ENCODE measurements at places on chromosomes 1 and 21.
A peak's percentile ranks its signal among the peaks of the same experiment; 100 is the strongest.

DNA sequence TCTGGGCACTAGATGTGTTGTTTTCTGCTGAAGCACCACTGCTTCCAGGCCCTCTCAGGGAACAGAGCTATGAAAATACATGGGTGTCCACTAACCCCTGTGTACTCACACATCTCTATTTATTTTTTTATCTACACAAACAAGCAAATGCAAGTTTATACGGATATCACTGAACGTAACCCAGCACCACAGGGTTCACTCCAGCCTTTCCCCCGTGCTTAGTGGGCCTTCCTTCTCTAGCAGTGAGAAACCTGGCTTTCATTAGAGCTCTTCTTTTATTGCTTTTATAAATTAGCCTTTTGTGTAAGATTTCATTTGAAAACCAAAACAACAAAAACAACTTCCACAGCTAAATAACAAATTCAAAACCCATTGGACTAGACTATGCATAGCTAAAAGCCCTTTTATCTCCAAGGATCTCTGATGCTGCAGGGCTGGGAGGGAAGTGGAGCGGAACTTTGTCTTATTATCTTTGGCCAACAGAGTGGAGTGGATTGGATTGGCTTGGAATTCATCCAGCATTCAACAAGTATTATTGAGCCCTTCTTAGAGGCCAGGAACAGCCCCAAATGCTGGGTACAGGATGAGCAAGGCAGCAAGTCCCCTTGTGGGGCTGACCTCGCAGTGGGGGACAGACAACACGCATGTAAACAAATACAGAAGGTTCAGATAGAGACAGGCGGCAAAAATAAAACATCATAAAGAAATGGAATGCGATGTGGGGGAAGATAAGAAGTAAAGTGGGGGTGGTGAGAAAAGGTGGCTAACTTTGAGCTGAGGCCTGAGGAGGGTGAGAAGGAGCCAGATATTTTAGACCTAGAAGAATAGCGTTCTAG, 371.8 kb upstream of the POU3F1 start:
- no peak for DNase-seq

- DNase-seq: peak; percentile 86
These were observed 46.8 kb upstream of the A3GALT2 start for GRCh38 chr1:33367485-33368405.

GRCh38 chr1:36606641-36607262, 124.0 kb upstream of the CSF3R start:
- no peak for DNase-seq

DNA sequence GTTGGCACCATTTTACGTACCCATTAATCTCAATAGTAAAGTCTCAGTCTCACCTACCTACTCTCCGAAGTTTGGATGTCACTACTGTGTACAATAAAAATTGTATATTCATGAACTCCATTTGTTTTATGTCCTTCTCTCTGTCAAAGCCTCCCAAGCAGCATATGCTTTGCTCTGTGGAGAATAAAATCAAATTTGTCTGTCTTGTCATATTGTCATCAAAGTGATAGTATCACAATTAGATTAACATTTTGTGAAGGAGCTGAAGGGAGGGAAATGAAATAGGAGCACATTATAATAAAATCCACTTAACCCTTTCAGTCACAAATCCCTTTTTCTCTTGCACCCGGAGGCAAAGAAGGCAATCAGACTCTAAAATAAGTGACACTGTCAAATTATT, 177.1 kb upstream of the RRP15 start:
- no peak for DNase-seq

- DNase-seq: no peak
These were observed 65.6 kb downstream of the UCHL5 start for GRCh38 chr1:192993426-192994085.

DNA sequence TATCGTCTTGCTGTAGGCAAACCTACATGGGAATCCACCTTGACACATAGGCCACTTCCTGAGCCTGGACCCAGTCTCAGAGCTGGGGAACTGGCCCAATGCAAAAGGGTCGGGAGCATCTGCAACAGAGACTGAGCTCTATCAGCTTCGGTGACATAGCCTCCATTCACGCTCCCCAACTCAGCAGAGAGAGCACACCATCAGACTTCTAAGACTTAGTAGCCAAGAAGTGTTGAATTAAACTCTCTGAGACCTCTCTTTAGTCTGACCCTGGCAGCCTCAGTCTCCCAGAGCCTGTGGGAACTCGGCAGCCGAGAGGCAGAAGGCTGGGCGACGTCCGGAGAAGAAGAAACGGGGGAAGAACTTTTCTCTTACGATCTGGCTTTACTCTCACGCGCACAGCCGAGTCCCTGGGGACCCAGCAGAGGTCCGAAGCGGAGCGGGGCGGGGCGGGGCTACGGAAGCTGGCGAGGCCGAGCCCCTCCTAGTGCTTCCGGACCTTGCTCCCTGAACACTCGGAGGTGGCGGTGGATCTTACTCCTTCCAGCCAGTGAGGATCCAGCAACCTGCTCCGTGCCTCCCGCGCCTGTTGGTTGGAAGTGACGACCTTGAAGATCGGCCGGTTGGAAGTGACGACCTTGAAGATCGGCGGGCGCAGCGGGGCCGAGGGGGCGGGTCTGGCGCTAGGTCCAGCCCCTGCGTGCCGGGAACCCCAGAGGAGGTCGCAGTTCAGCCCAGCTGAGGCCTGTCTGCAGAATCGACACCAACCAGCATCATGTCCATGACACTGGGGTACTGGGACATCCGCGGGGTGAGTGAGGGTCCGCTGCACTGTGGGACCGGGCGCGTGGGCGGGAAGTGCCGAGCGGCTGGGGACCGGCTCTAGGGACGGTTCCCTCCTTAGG, at the start of gene GSTM4:
Gene GSTM4, plus strand, starts transcription at position 485 of the 905 bp plus-strand sequence. Its CDS starts 291 bp downstream, at position 776.
- peak; percentile 42 for DNase-seq

DNA sequence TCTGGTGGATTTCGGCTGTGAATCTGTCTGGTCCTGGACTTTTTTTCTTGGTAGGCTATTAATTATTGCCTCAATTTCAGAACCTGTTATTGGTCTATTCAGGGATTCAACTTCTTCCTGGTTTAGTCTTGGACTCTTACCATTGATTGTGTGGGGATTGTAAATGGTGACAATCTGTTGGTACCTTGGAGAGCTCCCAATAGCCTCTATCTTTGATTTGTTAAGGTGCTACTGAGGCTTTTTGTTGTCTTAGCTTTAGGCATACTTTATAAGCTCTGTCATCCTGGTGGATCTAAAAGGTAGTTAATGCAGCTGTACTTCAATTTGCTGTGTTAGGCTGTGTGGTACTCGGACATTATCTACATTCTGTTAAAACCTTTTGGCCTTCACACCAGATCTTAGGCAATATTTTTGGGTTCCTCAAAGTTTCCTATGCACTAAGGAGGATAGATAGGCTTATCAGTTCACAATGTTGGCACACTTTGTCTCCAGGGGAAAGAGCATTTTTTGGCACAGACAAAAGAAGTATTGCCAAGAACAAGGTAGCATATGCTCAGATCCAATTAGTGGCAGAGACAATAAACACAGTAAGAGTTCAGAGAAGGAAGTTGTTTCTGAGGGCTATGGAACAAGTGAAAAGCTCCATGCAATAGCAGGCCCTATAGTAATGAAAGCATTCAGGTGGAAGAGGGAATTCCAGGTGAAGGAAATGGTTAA, 230.4 kb downstream of the PDE4B start:
- no peak for DNase-seq

DNA sequence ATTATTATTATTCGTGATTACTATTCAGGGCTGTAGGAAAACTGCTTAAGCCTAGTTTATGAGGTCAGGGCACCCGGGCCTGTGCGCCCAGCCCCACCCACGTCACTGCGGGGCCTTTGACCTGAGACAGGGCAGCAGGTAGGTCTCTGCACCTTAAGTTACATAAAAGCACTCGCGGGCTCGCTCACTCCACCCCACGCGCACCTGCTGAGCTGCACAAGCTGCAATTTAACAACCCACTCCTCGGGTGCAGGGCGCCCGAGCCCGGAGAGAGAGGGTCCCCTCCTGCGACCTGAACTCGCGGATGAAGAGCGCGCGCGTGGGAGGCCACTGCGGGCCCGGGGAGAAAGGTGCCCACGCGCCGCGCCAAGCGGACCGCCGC, 477 bp downstream of the ICMT start:
- peak; percentile 21 for DNase-seq

- DNase-seq: no peak
These were observed 74.6 kb downstream of the DNTTIP2 start for GRCh38 chr1:93804412-93804811.

DNA sequence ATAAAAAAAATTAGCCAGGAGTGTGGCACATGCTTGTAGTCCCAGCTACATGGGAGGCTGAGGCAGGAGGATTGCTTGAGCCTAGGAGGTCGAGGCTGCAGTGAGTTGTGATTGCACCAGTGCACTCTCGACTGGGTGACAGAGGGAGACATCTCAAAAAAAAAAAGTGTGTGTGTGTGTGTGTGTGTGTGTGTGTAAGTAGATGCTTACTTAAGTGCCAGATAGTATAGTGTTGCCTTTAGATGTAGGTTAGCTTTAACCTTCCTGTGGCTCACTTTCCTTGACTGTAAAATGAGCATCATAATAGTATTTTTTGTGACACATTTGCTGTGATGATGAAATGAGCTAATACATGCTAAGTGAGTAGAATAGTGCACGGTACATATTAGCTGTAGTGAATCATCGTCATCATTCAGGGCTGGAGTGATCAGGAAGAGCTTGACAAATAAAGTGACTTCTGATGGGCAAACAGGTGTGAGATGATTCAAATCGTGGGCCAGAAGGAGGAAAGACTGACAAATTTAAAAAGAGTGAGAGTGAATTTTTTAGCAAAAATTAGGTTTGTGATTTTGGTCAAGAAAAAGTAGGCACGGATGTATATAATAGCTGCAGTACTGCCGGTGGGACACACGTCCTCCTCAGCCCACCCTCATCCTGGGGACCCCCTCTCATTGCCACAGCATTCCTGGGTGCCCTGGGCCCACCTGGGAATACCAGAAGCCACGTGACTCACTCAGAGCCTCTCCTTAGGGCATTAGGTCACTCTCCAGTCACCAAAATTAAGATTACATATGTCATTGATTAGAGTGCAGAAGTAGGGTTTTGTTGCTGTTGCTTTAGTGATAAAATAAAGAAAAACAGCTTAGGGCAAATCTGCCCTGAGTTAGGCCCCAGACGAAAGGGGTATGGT, 33.9 kb downstream of the EIF2D start:
- DNase-seq: no peak

DNA sequence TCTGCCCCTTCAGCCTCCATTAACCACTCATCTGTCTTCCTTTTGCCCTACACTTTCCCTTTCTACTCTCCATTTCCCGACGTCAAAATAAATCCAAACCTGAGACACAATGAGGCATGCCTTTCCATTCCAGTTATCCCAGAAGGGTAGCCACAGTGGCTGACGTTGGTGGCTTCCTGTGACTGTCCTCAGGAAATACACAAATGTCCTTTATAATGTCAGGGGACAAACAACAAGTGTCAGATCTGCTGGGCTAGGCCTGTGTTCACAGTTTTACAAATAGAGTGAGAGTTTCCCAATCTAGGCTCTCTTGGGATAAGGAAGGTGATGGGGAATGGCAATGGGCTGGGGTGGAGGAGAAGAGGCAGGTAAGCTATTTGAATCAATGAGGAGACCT, 135.3 kb downstream of the BRINP2 start:
- no peak for DNase-seq

DNA sequence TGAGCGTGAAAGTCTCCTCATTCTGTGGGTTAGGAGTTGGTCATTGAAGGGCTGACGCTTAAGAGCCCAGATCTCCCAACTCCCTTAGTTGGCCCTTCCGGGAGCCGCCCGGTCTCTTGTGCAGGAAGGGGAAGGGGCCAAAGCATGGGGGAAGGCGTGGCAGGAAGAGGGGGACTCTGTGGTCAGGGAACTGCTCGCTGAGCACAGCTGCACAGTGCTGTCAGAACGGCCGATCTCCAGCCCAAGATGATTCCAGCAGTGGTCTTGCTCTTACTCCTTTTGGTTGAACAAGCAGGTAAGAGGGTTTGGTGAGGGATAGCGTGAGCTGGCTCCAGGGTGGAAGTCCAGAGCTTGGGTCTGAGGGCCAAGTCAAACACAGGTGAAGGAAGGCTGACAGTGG, at the start of gene FCER1G:
Gene FCER1G, plus strand, starts transcription at position 220 of the 400 bp plus-strand sequence. Its CDS starts 27 bp downstream, at position 247.
- DNase-seq: no peak

DNA sequence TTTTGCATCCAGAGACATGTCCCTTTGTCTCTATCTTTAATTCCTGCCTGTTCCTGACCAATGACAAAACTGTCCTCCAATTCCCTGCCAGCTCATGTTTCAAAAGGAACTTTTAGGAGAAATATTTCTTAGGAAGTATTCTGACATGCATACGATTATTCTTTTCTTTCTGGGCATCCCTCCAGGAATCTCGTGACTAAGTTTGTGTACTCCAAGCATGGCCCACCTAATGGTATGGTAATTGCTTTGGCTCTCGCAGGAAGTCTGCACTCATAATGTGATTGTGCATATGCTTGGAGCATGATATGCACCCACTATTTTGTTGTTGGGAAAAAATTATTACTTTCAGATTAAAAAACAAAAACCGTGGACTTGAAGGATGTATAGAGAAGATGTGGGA, 256.4 kb downstream of the PRDM2 start:
- DNase-seq: no peak

DNA sequence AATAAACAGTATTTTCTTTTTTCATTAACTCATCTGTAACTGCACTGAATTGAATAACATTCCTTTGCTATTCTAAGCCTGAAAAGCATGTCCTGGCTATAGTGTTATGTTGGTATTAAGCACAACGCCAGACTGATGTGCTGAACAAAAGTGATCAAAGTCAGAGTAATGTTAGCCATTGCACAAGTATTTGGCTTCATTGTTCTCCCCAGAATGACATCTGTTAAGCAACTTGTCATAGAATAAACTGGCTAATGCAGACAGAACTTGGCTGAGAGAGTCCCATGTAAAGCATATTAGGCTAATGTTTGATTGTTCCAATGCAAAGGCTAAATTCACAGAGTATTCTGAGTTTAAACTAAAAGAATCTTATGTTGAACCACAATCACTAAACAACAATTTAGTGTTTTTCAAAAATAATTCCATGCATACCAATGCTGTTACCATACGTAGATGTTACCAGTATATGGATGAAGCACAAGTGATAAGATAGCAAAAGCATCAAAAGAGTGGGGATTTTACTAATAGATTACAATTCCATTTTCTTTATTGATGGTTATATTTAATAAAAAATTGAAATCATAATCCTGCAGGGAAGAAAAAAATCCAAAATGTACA, 235.3 kb upstream of the DMRTA2 start:
- no peak for DNase-seq
